ENCODE measurements at places on chromosomes 5 and 9.

- no peak for DNase-seq
Measured at GRCh38 chr5:58466939-58467338, 7.1 kb upstream of the PLK2 start.

DNA sequence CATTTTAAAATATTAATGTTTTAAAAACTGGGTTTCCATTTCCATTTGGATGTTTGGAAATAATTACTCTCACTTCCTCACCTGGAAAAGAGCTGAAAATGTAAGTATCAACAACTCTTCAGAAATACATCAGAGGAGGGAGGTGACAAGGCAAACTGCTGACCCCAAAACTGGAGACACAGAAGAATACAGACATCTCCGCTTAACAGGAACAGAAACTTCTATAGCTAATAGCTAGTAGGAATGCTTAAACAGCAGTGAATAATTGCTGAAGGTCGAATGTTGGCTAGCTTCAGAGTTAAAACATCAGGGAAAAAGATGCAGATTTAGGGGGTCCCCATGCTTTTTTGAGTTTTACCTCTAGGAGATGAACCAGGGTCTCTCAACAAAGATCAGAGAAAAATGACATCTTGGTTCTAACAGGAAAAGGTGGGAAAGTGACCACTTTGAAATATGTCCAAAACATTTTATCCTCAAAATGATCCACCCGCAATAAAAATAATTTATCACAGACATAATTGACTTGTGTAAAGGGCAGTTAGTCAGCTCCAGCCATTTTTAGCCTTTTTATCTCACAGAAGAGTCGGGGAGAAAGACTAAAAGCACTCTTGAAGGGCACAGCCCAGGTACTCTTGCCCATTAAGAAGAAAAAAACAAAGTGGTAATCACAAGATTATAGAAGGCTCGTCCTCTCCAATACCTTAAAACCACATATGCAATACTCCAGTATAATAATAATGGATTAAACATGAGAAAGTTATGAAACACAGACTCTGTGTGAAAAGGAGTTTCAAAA lies 1474.9 kb downstream of the EFNA5 start:
- no peak for DNase-seq

- DNase-seq = no peak
Measured at GRCh38 chr5:65108786-65109743, 340.3 kb downstream of the CWC27 start.

GRCh38 chr5:1502046-1502736 lies 21.6 kb downstream of the LPCAT1 start:
- DNase-seq = no peak

- DNase-seq = no peak
Measured at GRCh38 chr5:16143361-16144049, 36.1 kb downstream of the MARCHF11 start.
